A549 treated with GW870086 at 1 μM for 4 hours (cell line): ENCODE measurements at places on chromosomes 6 and 20. TPM values are rescaled to one million over a fixed set of nuclear protein-coding genes. Genes with fewer than 3 reads are reported as not detected.

Gene CALHM5
- 0.02 to 0.10 TPM (median 0.05 TPM) in 5 replicates for total RNA-seq

Gene ZKSCAN3
- total RNA-seq = 1.4 to 2.1 TPM (median 2.1 TPM) in 5 replicates

Gene ADGRF4
- total RNA-seq = 11.1 to 13.6 TPM (median 12.7 TPM) in 5 replicates

Gene IRF4
- total RNA-seq = 0.19 to 0.65 TPM (median 0.21 TPM) in 5 replicates

Gene NKX2-4
- total RNA-seq = not detected in 5 replicates

Gene DDX27
- total RNA-seq = 58.3 to 61.2 TPM (median 60.3 TPM) in 5 replicates

Gene EYA2
- total RNA-seq = 1.7 to 2.7 TPM (median 2.4 TPM) in 5 replicates

Gene ZNF334
- not detected in 5 replicates for total RNA-seq

Gene ADGRF5
- 0.17 TPM in 1 of 5 replicates, not detected in the others for total RNA-seq

Gene TRDN
- total RNA-seq = not detected in 5 replicates

Gene CST9L
- total RNA-seq = not detected in 5 replicates

Gene L3MBTL1
- total RNA-seq = 0.89 to 1.1 TPM (median 1.1 TPM) in 5 replicates

Gene STK4
- total RNA-seq = 11.1 to 14.8 TPM (median 14.0 TPM) in 5 replicates

Gene MUCL3
- total RNA-seq = 0.03 to 0.09 TPM (median 0.06 TPM) in 4 of 5 replicates, not detected in the other

Gene TPD52L1
- total RNA-seq = 40.0 to 56.8 TPM (median 48.0 TPM) in 5 replicates

Gene KCNG1
- 14.5 to 21.6 TPM (median 16.3 TPM) in 5 replicates for total RNA-seq

Gene DEFB124
- total RNA-seq = not detected in 5 replicates

Gene AP5S1
- total RNA-seq = 13.9 to 18.4 TPM (median 16.8 TPM) in 5 replicates

Gene CLIC5
- 0.10 TPM in 1 of 5 replicates, not detected in the others for total RNA-seq

Gene TUBB2B
- 13.7 to 15.1 TPM (median 14.5 TPM) in 5 replicates for total RNA-seq

Gene SIRPB2
- 0.09 TPM in 1 of 5 replicates, not detected in the others for total RNA-seq

Gene WFDC12
- not detected in 5 replicates for total RNA-seq

Gene ANKRD66
- not detected in 5 replicates for total RNA-seq

Gene HLA-B
- 19.9 to 38.0 TPM (median 25.5 TPM) in 5 replicates for total RNA-seq

Gene OVOL2
- 0.18 to 0.34 TPM (median 0.21 TPM) in 4 of 5 replicates, not detected in the other for total RNA-seq

Gene NR2E1
- 0.06 TPM in 1 of 5 replicates, not detected in the others for total RNA-seq

Gene B3GAT2
- total RNA-seq = 0.02 to 0.03 TPM in 2 of 5 replicates, not detected in the others

Gene OXT
- not detected in 5 replicates for total RNA-seq

Gene OR2J3
- not detected in 5 replicates for total RNA-seq

Gene ACSS1
- 10.3 to 14.6 TPM (median 14.0 TPM) in 5 replicates for total RNA-seq
